Ecto neural progenitor cell (in vitro differentiated cells): ENCODE measurements at places on chromosomes 3 and 15.

GRCh38 chr3:158896729-158897128 is 94.9 kb downstream of the MFSD1 start:
- DNase-seq = no peak

- no peak for DNase-seq
Measured at GRCh38 chr15:54032066-54032465, 53.8 kb downstream of the UNC13C start.

- no peak for DNase-seq
Measured at GRCh38 chr3:172519740-172520139, 3.5 kb downstream of the TNFSF10 start.

GRCh38 chr3:73255609-73256029 is 194.2 kb downstream of the EBLN2 start:
- no peak for DNase-seq

GRCh38 chr3:42685891-42686820 is 819 bp downstream of the KLHL40 start:
- DNase-seq = no peak

- DNase-seq = no peak
Measured at GRCh38 chr3:123312331-123313265, 110.9 kb downstream of the SEC22A start.

GRCh38 chr15:89958107-89958805 is 42.9 kb upstream of the ZNF710 start:
- DNase-seq = no peak

GRCh38 chr3:59919586-59919985 is 869.8 kb upstream of the CFAP20DC start:
- DNase-seq = no peak

DNA sequence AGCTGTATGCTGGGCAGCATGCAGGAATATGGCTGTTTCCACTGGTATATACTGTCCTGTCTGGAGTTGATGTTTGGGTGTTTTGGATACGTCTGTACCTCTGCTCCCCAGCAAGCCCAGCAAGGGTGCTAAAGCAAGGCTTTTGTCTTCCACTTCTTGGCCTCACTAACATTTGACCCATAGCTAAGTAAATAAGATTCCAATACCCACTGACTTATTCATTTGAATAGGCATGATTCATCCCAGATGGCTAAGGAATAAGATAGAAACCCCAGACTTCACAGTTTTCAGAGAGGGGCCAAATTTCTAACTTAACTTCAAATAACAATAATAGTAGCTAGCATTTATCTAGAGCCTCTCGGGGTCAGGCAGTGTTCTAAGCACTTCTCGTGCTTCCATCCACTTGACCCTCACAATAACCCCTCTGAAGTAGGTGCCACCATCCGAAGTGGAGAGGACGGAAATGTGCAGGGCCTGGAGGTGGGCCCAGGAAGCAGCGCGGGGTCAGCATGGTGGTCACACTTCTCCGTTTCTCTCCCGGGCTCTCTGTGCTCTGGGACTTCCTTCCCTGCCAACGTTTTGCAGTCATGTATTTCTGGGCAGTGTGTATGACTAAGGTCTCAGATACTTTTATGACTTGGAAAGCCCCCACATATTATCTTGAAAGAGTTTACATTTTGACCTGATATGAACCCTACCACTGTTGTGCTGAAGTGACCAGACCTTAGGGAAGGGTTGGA is 39.3 kb downstream of the LRRK1 start:
- no peak for DNase-seq

- DNase-seq = no peak
Measured at GRCh38 chr3:50401978-50402595, 42.8 kb upstream of the TMEM115 start.

GRCh38 chr3:177516158-177517011 is 319.1 kb upstream of the TBL1XR1 start:
- peak; percentile 71 for DNase-seq

DNA sequence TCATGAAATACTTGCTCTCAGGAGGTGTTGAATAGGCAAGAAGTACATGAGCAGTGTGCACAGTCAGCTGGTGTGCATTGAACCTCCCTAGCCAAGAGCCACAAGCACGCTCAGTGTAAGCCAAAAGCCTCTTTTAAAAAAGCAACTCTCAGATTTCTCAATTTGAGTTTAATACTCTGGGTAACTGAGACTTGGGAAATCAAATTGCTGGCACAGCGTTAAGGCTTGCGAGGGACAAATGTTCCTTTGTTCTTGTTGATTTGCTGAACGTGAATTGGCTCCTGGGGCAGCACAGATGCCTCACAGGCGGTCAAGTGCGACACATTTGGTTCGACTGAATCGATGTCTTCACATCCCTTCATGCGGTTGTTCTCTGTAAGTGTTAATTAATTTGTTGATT is at the start of gene FAM240A:
FAM240A (plus strand) TSS at position 202 of the 400 bp plus-strand sequence; CDS start at position 361, 159 bp downstream.
- no peak for DNase-seq

DNA sequence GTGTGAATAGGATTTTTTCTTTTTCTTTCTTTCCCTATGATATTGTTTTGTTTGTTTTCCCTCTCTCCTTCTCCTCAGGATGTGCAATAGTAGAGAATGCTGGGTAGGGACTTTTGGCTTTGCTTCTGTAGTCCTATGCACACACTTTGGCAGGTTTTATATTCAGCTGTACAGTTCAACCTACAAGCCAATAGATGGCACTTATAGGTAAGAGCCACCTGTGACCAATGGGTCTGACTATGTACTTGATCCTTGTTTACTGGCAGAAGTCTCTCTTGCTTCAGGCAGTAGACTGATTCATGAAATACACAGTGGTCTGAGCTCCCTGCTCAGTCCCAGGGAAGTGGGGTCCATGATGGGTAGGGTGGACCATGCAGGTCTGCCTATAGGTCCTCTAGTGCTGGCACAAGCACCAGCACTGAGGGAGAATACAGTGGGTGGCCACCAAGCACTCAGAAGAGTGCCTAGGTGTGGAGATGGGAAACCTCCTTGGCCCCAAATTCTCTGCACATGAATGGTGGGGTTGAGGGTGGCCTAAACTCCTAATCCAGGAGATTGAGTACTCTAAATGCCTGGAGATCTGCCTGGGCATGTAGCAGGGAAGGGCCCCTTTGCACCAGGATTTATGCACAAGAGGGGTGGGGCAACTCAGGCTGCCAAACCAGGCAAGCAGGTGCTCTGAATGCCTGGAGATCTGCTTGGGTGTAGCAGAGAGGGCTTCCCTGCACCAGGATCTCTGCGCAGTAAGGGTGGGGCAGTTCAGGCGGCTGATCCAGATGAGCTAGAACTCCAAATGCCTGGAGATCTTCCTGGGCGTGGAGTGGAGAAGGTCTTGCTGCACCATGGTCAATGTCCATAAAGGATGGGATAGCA is 176.1 kb downstream of the DOCK3 start:
- no peak for DNase-seq

GRCh38 chr3:72560846-72561675 is 287.2 kb downstream of the SHQ1 start:
- DNase-seq = no peak

- no peak for DNase-seq
Measured at GRCh38 chr3:150308481-150309256, 99.4 kb upstream of the TSC22D2 start.

- no peak for DNase-seq
Measured at GRCh38 chr3:127252446-127252845, 35.4 kb downstream of the PRR20G start.

- no peak for DNase-seq
Measured at GRCh38 chr3:64321747-64322146, 96.5 kb upstream of the PRICKLE2 start.

DNA sequence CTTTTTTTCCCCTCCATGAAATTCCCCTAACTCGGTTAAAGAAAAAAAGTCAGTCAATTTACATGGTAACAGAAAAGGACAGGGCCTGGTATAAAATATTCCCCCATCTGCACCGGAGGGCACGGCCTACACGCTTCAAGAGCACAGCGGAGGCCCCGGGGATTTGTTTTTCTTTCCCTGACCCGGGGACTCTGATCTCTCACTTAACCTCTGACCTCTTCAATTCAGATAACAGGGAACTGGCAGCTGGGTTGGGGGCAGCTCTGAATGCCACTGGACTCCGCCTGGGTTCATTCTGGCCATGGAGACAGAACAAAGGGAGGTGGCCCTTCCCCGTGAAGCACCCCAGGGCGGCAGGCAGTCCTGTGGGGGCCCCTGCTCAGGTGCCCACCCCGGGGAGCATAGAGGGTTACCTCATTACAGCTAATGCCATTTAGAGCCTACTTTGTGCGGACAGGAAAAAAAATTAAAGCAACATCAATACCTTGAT is 257.5 kb downstream of the SHQ1 start:
- peak; percentile 88 for DNase-seq

GRCh38 chr15:27218426-27218825 is 247.4 kb downstream of the GABRG3 start:
- no peak for DNase-seq

- no peak for DNase-seq
Measured at GRCh38 chr3:50657816-50658215, 16.9 kb upstream of the DOCK3 start.

DNA sequence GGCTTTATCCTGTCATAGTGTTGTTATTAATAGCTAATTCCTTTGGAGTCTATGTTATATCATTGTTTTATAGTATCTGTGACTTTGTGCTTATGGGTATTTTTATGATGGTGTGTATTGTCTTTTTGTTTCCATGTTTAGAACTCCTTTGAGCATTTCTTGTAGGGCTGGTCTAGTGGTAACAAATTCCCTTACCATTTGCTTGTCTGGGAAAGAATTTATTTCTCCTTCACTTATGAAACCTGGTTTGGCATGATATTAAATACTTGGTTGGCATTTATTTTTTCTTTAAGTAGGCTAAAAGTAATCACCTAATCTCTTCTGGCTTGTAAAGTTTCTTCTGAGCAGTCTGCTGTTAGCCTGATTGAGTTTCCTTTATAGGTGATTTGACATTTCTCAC is 47.7 kb upstream of the ROBO1 start:
- DNase-seq = no peak

- DNase-seq = no peak
Measured at GRCh38 chr3:178492491-178492890, 43.7 kb upstream of the KCNMB2 start.

GRCh38 chr3:145383416-145383815 is 777.6 kb downstream of the PLOD2 start:
- DNase-seq = no peak
